ENCODE measurements at places on chromosomes 2 and 18.

GRCh38 chr2:104430852-104431251 is 423.1 kb upstream of the POU3F3 start:
- DNase-seq = no peak

DNA sequence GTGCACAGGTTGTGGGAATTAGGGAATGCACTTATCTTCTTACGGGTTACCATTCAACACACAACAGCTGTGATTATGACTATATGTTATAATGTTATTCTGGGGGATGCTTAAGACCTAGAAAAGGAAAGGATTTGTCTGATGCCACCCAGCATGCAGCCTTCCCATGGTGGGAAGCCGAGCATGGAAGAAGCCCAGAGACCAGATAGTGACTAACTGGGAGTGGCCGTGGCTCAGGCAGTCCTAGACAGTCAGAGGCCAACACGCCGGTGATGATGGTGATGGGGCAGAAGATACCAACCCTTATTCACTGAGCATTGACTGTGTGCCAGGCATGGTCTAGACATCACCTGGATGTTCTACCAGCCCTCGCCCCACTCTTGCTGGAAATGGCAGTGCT is 35.9 kb downstream of the CYRIA start:
- DNase-seq = no peak

DNA sequence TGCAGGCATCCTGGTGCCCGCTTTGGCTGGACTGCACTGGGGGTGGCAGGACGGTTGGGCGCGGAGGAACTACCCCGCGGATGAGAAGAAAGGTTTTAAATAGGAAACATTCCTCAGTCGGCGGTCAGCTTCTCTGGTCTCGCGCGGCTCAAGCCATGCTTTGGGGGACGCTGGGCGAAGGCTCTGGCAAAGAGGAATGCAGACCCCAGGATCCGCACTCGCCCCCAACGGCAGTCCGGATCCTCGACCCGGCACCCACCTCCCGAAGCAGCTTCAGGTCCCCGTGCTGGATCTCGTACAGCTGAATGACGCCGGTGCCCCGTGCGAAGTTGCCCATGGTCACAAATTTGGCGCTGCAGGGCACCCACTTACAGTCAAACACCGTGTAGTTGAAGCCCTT is 686 bp upstream of the PNO1 start:
- peak; percentile 2 for DNase-seq

DNA sequence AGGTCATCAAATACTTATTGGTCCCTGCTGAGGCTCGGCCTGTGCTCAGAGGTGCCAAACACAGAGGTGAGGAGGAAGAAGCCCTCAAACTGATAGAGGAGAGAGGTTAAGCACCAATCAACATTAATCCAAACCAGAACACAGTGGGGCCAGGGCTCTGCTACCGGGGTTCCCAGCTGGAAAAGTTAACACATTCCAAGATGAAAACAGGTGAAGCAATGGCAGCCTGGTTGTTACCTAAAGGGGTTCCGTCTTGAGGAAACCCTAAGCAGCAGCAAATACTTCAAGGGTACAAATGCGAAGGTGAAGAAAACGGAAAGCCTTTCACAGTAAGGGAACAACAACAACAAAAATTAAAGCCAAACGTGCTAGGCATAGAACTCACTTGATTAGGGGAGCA is 5.4 kb downstream of the TGFA start:
- DNase-seq = no peak

DNA sequence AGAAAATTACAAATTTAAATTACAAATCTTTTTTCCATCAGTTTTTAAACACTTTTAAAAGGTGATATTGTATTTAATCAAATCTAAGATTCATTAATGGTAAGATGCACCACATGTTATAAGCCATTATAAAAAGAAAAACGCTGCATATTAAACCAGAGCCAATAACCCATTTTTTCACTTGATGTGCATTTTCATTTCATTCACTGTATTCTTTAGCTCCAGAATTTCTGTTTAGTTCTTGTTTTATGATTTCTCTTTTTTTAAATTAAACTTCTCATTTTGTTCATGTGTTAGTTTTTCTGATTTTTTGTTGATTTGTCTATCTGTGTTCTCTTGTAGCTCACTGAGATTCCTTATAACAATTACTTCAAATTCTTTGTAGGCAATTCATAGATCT is 62.4 kb upstream of the MBOAT2 start:
- no peak for DNase-seq

DNA sequence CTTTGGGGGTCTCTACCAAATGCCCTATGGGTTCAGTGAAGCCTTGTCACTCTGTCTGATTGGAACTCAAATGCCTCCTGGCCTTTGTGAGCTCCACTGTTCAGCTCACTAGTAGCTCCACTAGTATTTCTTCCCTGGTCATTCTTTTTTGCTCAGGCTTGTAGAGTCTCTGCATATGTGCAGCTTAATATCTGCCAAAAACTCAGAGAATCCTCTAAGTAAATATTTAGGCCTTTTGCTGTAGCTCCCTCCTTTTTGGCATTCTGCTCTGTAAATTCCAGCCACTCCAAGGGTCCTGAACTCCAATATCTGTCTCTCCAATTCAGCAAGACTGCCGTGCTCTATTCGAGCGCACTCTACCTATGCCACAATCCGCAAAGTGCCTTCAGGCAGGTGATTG is 146.5 kb downstream of the MAIP1 start:
- no peak for DNase-seq

GRCh38 chr2:195912079-195912478 is 156.6 kb downstream of the DNAH7 start:
- no peak for DNase-seq

- DNase-seq = peak; percentile 70
Observed at GRCh38 chr2:174778085-174778981, 14.1 kb upstream of the CHRNA1 start.

DNA sequence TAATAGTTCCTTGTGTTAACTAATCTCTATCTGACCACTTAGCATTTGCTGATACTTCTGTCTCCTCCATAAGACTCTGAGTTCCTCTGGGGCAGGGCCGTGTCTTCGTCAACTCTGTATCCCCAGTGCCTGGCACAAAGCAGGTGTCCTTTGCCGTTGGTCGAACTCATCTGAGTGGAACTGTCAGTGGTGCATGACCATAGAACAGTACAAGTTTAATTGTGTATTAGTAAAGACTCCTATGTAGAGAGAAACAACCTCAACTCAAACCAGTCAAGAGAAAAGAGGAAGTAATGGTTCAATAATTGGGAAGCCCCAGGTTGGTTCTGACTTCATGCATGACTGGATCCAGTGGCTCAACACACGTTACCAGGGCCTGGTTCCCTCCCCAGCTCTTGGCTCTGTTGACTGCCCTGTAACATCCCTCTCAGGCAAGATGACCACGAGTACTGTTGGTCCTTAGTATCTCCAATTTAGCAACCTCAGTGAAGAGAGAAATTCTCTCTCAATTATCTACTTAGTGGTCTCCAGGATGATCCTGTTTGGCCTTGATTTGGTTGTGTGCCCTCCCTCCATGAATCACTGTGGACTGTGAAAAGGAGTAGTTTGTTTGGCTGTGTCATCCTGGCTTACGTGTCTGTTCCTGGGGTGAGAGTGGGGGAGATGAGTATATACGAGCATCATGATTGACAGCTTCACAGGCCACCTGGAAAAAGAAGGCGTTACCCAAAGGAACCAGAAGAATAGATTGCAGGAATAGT is 58.5 kb upstream of the MSH6 start:
- no peak for DNase-seq

DNA sequence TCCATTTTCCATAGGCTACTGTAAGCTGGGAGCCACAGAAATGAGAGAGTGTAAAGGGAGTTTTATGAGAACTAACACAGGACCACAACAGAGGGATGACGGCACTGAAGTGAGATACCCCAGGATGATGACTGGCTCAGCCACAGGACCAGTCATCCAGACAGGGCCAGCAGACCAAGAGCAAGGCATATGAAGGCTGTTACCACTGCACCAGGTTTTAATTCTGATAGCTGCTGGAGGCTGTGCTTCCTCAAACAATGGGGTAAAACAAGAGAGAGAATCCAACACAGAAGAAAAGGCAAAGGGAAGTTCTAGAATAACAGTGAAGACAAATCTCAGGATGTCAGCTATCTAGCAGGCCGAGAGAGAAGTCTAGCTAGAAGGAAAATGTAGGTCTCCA is 94.9 kb downstream of the BCL2 start:
- no peak for DNase-seq

- no peak for DNase-seq
Observed at GRCh38 chr2:205780645-205781044, 98.3 kb downstream of the NRP2 start.
